ENCODE measurements at places on chromosomes 5 and 9.

- no peak for DNase-seq
Measured at GRCh38 chr5:116455061-116455460, 119.6 kb downstream of the SEMA6A start.

DNA sequence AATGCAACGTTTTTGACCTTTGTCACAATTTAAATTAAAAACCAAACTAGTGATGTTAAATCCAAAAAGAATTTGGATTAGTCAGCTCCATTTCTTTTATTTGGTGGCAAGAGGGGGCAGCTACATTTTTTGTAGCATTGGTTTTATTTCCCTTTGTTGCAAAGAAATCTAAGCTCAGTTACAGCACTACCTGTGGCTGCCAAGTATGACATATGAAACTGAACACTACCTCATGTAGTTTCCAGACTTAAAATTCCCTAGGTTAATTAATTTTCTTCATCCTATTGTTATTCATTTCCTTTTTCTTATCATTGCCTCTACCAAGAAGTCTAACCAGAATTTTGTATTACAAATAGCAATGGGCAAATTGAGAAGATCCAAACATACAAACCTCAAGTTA, 393.5 kb downstream of the BRINP1 start:
- no peak for DNase-seq

- no peak for DNase-seq
Measured at GRCh38 chr9:129569502-129570449, 51.1 kb downstream of the C9orf50 start.

GRCh38 chr5:35854248-35854647, 2.4 kb upstream of the IL7R start:
- no peak for DNase-seq

- DNase-seq: peak; percentile 86
Measured at GRCh38 chr5:54742417-54742891, 224.9 kb downstream of the SNX18 start.

DNA sequence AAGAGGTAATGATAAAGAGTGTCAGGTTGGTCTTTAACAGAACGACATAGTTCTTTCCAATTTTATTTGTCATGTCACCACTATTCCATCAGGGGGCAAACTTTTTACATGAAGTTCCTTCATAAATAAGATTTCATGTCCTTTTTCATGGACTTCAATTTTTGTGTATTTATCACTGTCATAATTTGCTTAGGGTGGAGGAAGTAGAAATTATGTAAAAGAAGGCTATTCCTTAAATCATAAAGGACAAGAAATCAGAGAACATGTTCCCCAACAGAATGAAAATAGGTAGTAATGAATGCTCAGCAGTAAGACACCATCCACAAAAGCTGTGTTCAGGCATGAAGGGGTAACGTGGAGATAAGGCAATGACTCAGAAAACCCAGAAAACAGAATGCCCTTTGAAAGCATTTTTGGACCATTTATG, 72.7 kb downstream of the ZFAND5 start:
- DNase-seq: no peak

DNA sequence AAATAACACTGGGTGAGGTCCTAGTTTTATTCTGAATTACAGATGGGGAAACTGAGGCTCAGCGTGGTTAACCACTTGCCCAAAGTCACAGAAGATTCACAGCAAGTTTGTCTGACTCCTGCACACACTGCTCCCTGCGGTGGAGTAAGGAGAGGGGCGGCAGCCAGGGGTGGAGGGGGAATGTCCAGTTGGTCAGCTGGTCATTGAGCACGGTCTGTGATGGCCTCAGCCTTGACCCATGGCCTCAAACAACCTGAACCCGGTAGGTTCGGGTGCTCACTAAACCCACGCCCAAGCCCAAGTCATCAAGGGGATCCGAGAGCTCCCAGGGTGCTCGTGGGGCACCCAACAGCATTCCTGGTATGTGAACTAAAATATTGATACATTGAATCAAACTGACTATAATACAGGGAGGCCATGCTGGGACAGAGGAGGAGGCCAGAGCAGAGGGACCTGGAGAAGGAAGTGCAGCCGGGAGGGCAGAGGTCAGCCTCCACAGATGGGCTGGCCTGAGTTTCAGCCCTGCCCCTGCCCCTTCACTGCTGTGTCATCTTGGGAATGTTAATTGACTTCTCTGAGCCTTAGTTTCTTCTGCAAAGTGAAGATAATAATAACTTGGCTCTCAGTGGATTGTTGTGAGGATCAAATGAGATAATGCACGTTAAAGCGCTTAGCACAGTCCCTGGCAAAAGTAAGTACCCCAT, 3.6 kb upstream of the IL17B start:
- DNase-seq: no peak

Measured in esophagus muscularis mucosa (tissue), 4 donors.